ENCODE measurements at places on chromosomes 11 and 22.
A peak's percentile ranks its signal among the peaks of the same experiment; 100 is the strongest.

DNA sequence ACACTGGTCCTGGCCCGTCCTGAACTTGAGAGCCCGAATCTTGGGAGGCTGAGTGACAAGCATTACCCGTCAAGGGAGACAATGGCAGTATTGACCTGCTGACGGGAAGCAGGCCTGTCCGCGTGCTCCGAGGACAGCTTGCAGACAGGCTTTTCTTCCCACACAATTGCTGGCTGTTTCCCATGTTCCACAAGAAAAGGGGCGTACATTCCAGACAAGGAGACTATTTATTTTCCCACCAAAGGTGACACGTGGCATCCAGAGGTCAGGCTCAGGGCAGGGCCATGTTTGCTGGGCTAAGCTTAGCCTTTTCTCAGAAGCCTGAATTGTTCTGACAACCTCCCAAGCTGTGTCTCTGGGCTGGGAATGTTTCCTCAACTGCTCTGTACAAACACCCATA, 86.9 kb upstream of the SPON1 start:
- DNase-seq: no peak

- DNase-seq: no peak
These were observed 303.6 kb downstream of the OPCML start for GRCh38 chr11:133228471-133229329.

- DNase-seq: peak; percentile 84
These were observed 966 bp downstream of the AHNAK start for GRCh38 chr11:62545437-62546243.

GRCh38 chr11:72274435-72274834, 30.5 kb upstream of the PHOX2A start:
- no peak for DNase-seq

DNA sequence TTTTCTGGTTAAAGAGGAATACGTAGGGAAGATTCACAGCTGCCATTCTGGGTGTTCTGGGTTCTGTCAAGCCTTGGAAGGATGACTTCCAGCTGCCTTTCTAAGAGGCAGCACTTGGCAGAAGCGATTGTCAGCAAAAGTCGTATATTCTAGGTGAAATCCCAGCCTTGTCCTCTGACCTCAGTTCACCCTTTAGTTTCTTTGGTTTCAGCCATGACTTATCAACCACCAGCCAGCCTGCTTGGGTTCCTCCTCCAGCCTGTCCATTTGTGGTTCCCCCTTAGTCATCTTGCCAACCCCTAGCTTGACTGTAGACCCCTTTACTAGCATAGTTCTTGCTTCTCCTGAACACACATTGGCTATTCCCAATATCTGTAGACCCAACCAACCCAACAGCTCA, 102.3 kb upstream of the CD44 start:
- DNase-seq: peak; percentile 93

- DNase-seq: no peak
These were observed 4.4 kb downstream of the OTOG start for GRCh38 chr11:17551347-17552040.

- no peak for DNase-seq
These were observed 42.2 kb downstream of the P4HA3 start for GRCh38 chr11:74269161-74269811.

GRCh38 chr11:70070706-70071105, 7.4 kb upstream of the ANO1 start:
- DNase-seq: no peak

- no peak for DNase-seq
These were observed 6.4 kb upstream of the MRGPRD start for GRCh38 chr11:68987211-68987610.

DNA sequence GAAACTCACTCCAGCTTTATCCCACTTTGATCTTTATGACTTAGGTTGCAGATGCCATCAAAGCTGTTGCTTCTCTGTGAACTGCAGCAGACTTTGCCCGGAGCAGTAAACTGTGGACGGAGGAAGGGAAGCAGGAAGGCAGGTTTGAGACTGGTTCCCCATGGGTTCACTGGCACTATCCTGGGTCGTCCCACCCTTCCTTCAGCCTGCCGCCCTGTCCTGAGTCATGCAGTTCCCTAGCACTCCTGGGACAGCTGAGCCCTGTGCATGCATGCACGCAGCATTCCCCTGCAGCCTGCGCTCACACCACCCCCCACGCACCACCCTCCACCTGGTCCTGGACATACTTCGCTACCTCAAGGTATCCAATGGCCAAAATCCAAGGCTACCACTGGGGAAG, 23.5 kb upstream of the P2RY2 start:
- DNase-seq: no peak

- DNase-seq: no peak
These were observed 186.1 kb upstream of the E2F8 start for GRCh38 chr11:19426756-19427403.

- no peak for DNase-seq
These were observed 35.7 kb downstream of the TRIM29 start for GRCh38 chr11:120102050-120102863.

DNA sequence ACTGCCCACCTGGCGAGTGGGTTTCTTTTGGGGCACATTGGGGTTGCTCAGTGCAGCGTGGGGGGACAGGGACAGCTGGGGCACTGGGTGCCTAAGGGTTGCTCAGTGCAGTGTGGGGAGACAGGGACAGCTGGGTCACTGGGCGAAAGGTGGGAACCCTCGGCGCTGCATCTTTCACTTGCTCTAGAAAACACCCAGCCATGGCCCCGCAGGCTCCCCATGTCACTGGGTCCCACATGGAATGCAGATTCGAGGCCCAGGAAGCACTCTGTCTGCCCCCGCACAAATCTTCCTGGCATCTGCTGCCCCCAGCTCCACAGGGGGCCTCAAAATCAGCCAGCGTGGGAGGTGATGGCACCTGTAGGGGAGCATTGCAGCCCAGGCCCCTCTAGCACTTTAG, 229.3 kb downstream of the BRD1 start:
- DNase-seq: no peak

- DNase-seq: peak; percentile 22
These were observed 120.7 kb upstream of the TOP3B start for GRCh38 chr22:22103078-22103875.

- no peak for DNase-seq
These were observed 26.3 kb downstream of the MEI1 start for GRCh38 chr22:41725510-41726110.

DNA sequence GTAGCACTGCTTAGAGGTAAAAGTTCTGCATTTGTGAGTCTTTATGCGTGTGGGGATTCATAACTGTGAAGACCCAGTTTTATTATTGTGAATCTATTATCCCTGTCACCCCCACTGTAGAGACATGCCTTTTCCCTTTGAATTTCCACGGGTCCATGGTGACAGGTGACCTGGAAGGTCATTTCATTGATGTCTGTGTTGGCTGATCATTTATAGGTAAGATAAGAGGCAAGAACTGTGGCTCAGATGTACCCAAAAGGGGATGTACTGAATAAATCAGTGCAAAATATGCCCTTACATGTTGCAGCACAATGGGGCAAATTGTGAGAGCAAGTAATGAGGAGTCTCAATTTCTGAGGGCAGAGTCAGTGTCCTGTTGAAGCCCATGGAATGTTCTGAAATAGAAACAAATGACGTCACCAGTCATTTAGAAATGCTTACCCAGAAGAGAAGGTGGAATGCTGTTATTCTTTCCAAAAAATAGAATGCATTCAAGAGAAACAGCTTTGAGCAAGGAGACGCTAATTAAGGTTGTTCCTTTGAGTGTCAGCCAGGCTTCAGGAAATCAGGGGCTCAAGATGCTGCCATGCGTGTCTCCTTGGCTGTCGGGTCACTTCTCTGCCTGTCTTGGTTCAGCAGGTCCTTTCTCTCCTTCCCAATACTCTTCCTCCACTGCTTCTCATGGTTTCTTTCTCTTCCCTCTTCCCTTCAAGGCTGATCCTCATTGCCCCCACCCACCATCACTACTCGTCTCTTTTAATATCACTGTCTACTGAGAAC, 118.7 kb upstream of the E2F8 start:
- no peak for DNase-seq

DNA sequence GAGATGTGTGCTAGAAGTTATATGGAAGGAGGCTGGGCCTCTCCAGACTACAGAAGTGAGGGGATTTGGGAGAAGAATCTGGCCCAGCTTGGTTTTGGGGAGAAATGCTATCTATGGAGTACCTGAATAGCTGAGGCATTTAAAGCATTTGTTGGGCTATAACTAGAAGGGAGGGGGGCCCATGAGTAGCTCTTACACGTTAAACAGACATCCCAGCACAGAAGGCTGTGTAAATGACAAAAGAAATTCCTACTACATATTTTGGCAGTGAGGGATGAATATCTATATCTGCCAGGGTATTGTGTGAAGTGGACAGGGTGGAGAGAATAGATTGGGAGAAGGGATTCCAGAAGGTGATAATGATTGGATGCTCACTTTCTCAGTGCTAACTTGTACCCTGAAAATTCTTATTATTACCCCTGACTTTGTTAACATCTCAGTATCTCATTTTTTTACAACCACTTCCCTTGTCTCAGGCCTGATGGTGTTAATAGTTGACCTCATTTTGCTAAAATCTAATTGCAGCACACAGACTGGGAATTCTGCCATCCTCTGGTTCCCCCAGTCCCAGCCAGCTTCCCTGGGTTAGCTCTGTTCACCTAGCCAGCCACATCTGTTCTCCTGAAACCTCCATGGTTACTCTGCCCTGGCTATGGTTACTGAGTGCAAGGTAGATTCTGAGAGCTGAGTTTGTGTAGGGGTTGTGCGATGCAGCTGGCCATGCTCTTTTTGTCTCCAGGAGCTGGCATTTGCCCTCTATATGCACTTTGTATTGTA, 28.8 kb upstream of the RRM1 start:
- no peak for DNase-seq

GRCh38 chr22:49948116-49948957, 12.2 kb upstream of the PIM3 start:
- no peak for DNase-seq

DNA sequence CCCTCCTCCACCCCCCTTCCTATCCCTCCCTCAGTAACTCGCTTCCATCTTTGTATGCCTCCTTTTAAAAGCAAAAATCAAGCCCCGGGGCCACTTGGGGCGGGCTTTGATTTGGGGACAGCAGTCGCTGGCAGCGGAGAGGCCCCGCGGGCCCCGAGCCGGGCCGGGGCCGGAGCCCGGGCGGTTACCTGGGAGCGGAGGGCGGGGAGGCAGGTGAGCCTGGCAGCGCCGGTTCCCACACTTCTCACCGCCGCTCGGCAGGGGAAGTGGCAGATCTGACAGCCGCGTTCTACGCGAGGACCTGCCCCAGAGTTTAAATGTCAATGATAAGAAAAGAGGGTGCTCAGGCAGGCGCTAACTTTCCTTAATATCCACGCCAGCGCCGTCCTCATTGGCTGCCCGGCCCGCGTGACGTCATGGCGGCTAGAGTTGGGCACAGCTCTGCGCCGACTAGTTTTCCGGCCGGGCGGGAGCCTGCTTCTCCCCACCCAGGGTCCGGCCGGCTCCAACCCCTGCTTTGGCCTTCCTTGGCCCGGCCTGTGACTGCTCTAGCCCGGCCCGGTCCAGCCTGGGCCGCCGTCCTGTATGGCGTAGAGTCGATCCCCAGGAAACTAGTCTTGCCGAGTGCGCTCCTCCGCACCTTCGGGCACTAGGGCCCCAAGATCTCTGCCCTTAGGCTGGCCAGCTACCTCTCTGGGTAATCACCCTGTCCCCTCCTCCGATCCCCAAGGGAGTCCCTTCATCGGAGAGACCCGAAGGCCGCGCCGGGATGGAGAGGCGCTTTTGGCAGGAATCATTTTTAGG, 6.7 kb upstream of the PAX6 start:
- DNase-seq: no peak

DNA sequence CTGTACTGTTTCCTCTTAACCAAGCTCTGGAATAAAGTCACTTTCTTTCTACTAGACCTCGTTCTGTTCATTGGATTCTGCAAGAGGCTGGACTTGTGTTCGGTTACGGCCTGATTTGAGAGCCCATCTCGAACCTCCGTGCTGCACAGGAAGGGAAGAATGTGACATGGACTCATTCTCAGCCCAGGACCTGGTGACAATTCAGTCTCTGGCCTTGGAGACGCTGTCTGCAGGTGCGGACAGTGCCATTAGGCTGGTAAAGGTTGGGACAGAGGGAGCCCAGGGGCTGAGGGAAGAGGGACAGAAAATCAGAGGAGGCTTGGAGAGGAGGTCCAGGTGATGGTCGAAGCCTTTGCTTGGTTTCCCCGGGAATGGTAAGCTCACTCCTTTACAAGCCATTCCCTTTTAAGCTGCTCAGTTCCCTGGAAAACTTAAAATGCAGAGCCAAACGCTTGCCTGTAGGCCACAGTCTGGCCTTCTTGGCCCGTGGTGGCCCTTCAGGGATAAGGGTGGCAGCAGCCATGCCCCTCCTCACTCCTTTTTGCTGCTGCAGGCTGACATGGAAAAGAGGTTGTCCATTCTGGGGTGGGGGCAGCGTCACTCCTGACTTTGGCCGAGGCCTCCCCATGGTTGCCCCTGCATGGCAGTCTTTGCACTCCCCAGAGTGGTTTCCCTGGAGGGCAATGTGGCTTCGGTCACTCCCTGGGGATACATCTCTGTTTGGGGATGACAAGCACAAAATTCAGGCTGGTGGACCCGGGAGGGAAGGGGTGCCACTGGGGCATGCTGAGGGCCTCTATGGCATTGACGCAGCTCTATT, 52.3 kb downstream of the SHISAL1 start:
- no peak for DNase-seq

DNA sequence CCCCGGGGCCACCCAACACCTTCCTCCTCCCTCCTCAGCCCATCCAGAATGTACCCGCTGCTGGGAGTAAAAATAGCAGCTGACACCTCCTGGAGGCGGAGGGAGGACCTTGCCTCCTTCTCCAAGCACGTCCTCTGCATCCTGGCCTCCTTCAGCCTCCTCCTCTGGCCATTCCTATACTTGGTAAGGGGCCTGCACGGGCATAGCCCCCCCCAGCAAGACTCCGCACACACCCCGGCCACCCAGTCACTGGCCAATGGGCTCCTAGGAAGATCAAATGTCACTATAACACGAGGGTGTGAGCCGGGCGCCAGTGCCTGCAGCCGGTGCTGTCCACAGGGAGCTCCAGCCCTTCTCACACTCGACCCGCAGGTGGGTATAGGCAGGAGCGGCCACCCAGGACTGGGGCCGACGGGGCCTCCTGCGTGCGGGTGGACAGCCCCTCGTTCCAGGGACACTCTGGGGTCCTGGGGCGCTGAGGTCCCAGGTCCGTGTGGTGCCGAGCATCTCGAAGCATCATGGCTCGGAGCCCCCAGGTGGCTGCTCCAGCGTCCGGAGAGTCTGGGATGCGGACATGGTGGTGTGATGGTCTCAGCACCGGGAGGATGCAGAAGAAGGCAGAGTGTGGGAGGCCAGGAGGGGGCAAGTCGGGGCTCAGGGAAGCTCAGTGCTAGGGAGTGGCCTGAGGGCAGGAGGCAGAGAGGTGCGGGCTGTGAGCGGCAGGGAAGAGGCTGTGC, at the start of gene TNNT3:
TNNT3 (plus strand) TSS at position 313 of the 737 bp plus-strand sequence. CDS start 3,172 bp downstream, outside the sequence.
- DNase-seq: no peak

DNA sequence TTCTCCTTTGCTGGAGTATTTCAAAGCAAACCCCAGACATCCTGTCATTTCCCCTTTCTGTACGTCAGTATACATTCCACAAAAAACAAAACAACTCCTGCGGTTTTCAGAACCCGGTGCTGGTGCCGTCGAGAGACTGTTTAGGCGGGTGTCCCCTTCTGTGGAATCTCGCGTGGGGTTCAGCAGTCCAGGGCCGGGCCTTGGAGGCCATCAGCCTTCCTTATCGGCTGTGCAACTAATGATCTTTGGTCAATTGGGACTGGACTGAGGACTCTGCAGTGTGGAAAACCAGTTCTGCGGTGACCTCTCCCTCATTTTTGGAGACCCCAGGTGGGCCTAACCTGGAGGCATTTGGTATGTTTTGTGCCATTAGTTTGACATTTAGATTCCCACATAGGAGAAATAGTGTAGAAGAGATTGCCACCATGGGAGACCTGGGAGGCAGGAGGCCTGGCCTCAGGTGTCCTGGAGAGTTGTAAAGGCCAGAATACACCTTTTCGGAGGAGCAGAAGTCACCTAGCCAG, 84.4 kb downstream of the TBC1D22A start:
- DNase-seq: no peak

All from SK-N-DZ (cell line).